ENCODE measurements at places on chromosomes 3 and 15.

DNA sequence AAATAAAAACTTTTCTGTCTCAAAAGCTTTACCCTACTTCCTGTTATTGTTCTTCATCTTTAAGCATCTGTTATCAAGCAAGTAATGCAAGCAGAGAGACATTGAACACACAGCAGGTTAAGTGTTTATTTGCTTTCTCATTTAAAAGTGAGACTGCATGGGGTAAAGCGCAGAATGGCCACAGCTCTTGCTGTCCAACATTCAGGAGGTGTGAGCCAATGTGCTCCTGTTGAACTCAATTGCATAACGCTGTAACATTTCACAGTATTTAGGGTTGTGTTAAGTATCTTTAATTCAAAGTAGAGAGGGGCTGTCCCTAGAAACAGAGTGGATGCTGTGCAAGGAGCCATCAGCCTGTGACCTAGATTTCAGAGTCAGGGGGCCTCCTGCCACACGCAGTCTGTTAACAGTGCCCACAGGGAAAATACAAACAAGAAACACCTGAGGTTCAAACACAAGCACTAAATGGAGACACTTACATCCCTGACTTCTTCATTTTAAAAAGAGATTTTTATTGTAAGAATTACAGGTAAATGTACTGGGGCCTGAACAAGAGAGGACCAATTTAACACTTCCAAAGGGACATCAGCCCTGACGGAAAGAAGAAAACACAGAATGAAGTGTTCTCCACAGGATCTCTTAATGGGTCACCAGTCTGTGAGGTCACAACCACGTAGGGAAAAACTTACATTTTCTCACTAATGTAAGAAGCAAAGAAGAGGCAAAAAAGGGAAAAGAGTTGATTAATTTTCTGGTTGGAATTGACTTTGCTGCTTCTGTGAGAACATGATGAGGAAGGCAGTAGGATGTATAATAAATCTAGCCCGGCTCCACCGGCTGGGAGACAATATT lies 815.1 kb downstream of the VGLL3 start:
- DNase-seq = no peak

- DNase-seq = peak; percentile 92
Measured at GRCh38 chr3:22244761-22245521, 493.9 kb upstream of the ZNF385D start.

- no peak for DNase-seq
Measured at GRCh38 chr3:13700362-13700761, 151.4 kb downstream of the FBLN2 start.

DNA sequence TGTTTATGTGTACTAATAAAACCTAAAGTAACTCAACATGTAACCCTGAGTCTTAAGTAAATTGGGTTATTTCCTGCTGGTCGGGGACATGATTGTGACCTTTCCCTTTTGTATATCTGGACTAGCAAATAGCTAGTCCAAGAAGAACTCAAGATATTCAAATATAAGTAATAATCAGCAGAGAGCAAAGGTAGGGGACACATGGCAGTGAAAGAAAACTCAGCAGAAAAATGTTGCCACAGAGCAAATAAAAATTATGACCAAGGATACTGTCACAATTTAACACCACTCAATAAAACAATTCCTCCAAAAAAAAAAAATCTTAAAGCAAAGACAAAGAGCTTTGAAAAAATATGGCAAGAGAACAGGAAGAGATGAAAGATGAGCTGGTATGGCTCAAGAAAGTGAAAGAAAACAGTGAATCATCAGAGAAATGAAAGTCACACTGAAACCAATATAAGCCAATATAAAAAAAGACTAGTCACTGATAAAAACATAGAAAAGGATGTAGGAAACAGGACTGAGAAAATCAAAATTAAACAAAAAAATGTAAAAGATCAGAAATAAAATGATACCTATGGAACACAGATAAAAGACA lies 43.4 kb downstream of the HLTF start:
- DNase-seq = peak; percentile 49

- DNase-seq = no peak
Measured at GRCh38 chr3:32956750-32957570, 5.5 kb downstream of the CCR4 start.

DNA sequence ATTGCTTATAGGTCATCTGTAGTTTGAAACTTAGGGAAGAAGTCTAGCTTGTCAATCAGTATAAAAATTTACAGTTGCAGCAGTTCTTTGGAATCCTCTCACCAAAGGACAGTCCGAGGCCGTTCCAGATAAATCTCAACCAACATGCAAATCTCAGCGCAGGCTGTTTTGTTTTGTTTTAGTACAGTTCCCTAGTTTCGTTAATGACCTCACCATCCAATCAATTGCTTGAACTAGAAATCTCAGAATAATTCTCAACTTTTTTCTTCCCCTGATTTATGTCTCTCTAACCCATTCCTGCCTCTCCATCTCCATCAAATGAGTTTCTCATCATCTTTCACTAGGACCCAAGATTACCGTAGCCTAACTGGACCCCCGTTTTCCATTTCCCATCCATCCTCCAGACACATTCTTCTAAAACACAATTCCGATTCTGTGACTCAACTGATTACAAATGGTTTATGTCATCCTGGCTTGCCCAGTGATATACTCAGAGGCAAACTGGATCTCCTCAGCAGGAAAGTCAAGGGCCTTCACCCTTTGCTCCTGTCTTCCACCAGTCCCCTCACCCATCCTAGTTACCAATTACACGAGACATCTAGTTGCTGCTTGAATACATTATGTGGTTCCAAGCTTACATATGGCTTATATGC lies 1.3 kb downstream of the SMCO1 start:
- no peak for DNase-seq

DNA sequence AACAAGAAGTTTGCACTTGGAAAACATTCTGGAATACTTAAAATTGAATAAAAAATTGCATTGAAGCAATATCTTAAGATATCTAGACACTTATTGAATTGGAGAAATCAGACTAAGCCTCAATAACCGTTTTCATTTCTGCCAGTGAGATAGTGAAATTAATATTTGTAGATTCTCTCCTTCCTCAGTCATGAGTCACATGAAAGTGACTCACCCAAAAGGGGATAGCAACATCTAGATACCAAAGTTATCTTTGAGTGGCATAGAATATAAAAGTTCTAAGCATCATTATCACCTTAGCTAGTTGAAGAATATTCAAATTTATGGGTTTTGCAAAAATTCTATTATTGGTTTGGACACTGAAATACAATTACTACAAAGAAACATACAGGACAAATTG lies 614.8 kb upstream of the ZNF717 start:
- DNase-seq = peak; percentile 3

- no peak for DNase-seq
Measured at GRCh38 chr3:135740211-135740610, 225.3 kb upstream of the PPP2R3A start.
